T-helper 1 cell treated with Interleukin-12 subunit alpha and Interleukin-12 subunit beta and Interleukin-4 antibody, amounts not matched to agents 30 ng/mL and 1 ng/mL, for 36 hours (primary cell): ENCODE measurements at places on chromosomes 3 and 15. TPM values are rescaled to one million over a fixed set of nuclear protein-coding genes. Genes with fewer than 3 reads are reported as not detected.

P2RY1 gene
- 0.34 and 0.37 TPM in 2 replicates for total RNA-seq

MTMR10 gene
- total RNA-seq, result 20.4 and 22.4 TPM in 2 replicates

MYLK gene
- 0.25 TPM in 1 of 2 replicates, not detected in the other for total RNA-seq

GAP43 gene
- not detected in 2 replicates for total RNA-seq

C3orf22 gene
- not detected in 2 replicates for total RNA-seq

ETV5 gene
- 0.88 and 1.9 TPM in 2 replicates for total RNA-seq

KIF15 gene
- 29.5 and 30.2 TPM in 2 replicates for total RNA-seq

SELENOK gene
- total RNA-seq, result 59.9 and 66.6 TPM in 2 replicates

CCDC39 gene
- not detected in 2 replicates for total RNA-seq

C3orf20 gene
- 0.24 and 0.25 TPM in 2 replicates for total RNA-seq

AADACL2 gene
- not detected in 2 replicates for total RNA-seq

HGD gene
- 0.39 and 0.61 TPM in 2 replicates for total RNA-seq
